Thyroid gland (tissue), 4 donors: ENCODE measurements at places on chromosomes 11 and 22. TPM values are rescaled to one million over a fixed set of nuclear protein-coding genes. Genes with fewer than 3 reads are reported as not detected.

CRYAB gene
- total RNA-seq, result 350 TPM

GRCh38 chr11:79414644-79415317, 26.0 kb downstream of the TENM4 start:
- peak; percentile 85 for DNase-seq
- H3K27ac ChIP-seq, result peak overlapping the region; percentile 96
- H3K36me3 ChIP-seq, result no peaks in the 10 kb centered on the region
- no peak overlapping the region for H3K4me3 ChIP-seq

DNA sequence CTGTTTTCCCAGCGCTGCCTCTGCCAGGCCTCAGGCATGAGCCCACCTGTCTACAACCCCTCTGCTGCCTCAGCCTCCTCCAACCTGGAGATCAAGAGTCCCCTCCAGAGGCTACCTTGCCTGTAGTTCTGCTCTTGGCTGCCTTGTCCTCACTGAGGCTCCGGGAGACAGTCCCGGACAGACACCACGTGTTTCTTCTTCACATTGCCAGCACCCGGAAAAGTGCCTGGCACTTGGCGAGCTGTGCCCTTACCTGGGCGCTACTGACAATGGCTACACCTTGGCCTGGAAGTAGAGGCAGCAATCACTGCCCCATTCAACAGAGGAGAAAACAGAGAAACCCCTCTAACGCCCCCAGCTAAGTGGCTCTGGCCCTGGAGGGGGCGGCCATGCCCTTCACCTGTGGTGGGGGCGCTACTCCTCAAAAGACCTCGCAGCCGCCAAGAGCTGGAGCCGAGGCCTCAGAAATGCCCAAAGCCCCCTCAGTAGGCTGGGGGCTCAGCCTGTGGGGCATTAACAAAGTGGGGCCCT, 3.0 kb upstream of the NAP1L4 start:
- no peaks in the 10 kb centered on the region for H3K27me3 ChIP-seq
- H3K4me3 ChIP-seq, result no peak overlapping the region
- no peak overlapping the region for H3K27ac ChIP-seq
- no peak for DNase-seq

DNA sequence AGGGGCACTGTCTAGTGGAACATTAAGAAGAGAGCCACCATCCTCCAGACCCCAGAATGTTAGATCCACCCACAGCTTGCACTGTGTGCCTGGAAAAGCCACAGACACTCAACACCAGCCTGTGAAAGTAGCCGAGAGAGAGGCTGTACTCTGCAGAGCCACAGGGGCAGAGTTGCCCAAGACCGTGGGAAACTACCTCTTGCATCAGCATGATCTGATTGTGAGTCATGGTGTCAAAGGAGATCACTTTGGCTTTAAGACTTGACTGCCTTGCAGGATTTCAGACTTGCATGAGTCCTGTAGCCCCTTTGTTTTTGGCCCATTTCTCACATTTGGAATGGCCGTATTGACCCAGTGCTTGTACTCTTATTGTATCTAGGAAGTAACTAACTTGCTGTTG, 115.9 kb upstream of the CCDC179 start:
- no peaks in the 10 kb centered on the region for H3K4me1 ChIP-seq
- H3K27ac ChIP-seq, result no peak overlapping the region
- H3K27me3 ChIP-seq, result no peaks in the 10 kb centered on the region
- no peak overlapping the region for H3K4me3 ChIP-seq
- H3K36me3 ChIP-seq, result no peaks in the 10 kb centered on the region
- no peak for DNase-seq

MAPK8IP2 gene
- total RNA-seq, result 3.3 TPM

- H3K4me1 ChIP-seq, result no peaks in the 10 kb centered on the region
- H3K4me3 ChIP-seq, result no peak overlapping the region
- no peak overlapping the region for H3K27ac ChIP-seq
- no peaks in the 10 kb centered on the region for H3K36me3 ChIP-seq
- no peaks in the 10 kb centered on the region for H3K27me3 ChIP-seq
- no peak for DNase-seq
Measured at GRCh38 chr11:69957849-69958248, 120.3 kb upstream of the ANO1 start.

GRCh38 chr11:46450846-46451477, 59.4 kb upstream of the CHRM4 start:
- H3K27me3 ChIP-seq, result no peaks in the 10 kb centered on the region
- peaks cover 10% of the 10 kb centered on the region for H3K4me1 ChIP-seq
- no peaks in the 10 kb centered on the region for H3K36me3 ChIP-seq

- DNase-seq, result peak; percentile 90
- no peak overlapping the region for H3K4me3 ChIP-seq
- no peaks in the 10 kb centered on the region for H3K36me3 ChIP-seq
- H3K4me1 ChIP-seq, result peaks cover 10% of the 10 kb centered on the region
- H3K27me3 ChIP-seq, result no peaks in the 10 kb centered on the region
- no peak overlapping the region for H3K27ac ChIP-seq
Measured at GRCh38 chr22:20654343-20655208, 119.3 kb upstream of the SERPIND1 start.

DNA sequence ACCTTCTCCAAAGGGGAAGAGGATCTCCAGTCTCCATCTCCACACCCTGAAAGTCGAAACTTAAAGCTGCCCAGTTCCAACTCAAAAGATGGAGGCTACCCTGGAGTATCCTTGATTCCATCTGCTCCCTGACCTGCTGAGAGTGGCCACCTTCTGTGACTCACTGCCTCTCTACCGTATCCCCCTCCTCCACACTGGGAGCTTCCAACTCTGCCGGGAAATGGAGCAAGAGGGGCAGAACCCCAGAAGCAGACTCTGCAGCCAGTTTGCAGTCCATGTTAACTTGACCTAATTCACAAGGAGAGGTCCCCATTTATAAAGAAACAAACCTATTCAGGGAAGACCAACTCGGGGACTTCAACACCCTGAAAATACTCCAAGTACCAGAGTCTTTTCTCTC, 22.0 kb upstream of the IRAG1 start:
- H3K27ac ChIP-seq, result no peak overlapping the region
- no peaks in the 10 kb centered on the region for H3K36me3 ChIP-seq
- DNase-seq, result no peak
- H3K27me3 ChIP-seq, result no peaks in the 10 kb centered on the region

DNA sequence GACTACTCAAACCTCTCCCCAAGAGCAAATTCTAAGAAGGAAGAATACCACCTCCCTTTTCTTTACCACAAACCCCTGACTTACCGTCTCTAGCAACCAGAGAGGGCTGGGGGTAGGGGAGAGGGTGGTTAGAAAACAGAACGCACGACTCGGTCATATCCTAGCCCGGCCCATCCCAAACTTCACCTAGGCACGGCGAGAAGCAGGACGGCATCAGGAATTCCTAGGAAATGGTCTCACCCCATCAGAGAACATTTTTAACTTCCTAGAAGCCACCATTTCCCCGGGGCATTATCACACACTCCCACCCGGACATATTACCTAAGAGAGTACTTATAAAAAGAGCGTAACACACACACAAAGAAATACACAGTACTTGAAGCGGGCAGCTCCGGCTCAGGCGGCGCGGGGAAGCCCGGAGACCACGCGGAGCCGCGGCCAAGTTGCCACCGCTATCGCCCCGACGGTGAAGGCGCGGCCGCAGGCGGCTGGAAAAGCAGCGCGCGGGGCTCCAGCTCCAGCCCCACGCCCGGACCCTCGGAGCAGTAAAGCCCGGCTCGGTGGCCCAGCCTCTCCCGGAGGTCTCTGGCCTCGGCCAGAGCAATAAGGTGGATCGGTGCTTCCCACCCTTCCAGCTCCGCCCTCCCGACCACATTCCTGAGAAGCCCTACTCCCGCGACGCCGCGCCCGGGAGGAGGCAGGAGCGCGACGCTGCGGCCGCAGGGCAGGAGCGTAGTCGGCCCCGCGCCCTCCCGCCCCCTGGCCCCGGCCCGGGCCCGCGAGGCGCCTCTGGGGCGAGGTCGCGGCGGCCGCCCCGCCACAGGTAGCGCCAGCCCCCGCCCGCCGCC, 878 bp downstream of the RRAS2 start:
- H3K27ac ChIP-seq, result peak overlapping the region; percentile 15
- H3K4me1 ChIP-seq, result no peaks in the 10 kb centered on the region
- peak; percentile 72 for DNase-seq
- no peaks in the 10 kb centered on the region for H3K36me3 ChIP-seq

GRCh38 chr11:69721745-69722144, 17.9 kb upstream of the FGF19 start:
- no peak overlapping the region for H3K27ac ChIP-seq
- H3K4me1 ChIP-seq, result no peaks in the 10 kb centered on the region
- H3K36me3 ChIP-seq, result no peaks in the 10 kb centered on the region
- no peak overlapping the region for H3K4me3 ChIP-seq

FGF19 gene
- total RNA-seq, result not detected

- no peak overlapping the region for H3K27ac ChIP-seq
- no peak overlapping the region for H3K4me3 ChIP-seq
- DNase-seq, result no peak
- H3K4me1 ChIP-seq, result no peaks in the 10 kb centered on the region
Measured at GRCh38 chr22:41274856-41275255, 11.1 kb downstream of the RANGAP1 start.

DNA sequence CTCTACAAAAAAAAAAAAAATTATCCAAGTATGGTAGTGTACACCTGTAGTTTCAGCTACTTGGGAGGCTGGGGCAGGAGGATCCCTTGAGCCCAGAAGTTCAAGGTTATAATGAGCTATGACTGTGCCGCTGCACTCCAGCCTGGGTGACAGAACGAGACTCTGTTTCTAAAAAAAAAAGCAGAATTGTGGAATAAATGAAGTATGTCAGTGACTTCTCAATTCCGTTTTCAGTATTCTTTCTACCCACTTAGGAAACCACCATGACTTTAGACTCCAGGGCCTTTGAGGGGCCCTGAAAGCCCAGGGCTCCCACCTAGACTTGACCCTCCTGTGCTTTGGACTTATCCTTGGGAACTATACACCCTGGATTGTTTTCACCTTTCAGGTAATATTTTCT, 6.5 kb upstream of the NUP160 start:
- no peak overlapping the region for H3K27ac ChIP-seq
- no peaks in the 10 kb centered on the region for H3K36me3 ChIP-seq
- peaks cover 10% of the 10 kb centered on the region for H3K4me1 ChIP-seq
- H3K27me3 ChIP-seq, result no peaks in the 10 kb centered on the region
